ENCODE measurements at places on chromosomes 12 and 14.

GRCh38 chr12:89597210-89597609 is 71.4 kb upstream of the POC1B start:
- no peak for DNase-seq

- DNase-seq = no peak
Observed at GRCh38 chr12:115752156-115752555, 525.3 kb downstream of the MED13L start.

- no peak for DNase-seq
Observed at GRCh38 chr14:99230208-99231151, 41.5 kb downstream of the BCL11B start.

DNA sequence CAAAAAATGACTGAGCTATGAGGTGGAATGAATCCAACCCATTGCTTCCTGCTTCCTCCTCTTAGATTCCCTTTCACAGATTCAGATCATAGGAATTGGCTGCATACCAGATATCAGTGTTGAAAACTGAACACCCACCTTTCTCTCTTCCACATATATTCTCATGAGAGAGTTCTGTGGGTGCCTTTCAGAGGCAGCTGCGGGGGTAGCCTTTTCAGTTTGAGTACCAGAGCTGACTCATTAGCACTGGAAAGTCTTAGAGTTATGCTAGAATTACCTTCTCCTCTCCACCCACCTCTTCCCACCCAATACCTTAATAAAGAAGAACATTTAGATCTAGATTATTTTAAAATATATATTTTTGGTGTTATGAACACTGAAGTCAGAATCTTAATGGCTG is 495.4 kb upstream of the SEL1L start:
- DNase-seq = no peak

DNA sequence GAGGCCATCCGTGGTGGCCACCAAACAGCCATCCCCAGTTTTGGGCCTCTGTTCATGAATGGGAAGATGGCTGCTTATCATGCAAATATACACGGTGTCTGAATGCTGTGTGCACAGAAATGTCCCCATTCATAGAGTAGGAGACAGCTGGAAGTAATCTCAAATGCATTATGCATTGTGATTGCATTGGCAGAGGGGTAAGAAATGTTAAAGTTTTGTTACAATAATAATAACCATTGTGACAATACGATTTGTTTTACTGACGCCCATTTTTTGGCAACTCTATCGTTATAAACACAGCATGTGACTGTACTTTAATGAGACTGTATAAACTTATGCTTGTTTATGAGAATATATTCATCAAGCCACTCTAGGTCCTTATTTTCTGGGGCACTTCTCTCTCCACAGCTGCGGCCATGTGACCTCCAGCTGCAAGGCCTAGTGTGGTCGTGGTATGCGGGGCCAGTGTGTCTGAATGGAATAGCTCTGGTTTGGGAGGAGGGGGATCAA is 474.3 kb downstream of the VRK1 start:
- DNase-seq = no peak

- DNase-seq = no peak
Observed at GRCh38 chr14:91983588-91983987, 36.1 kb upstream of the FBLN5 start.

- no peak for DNase-seq
Observed at GRCh38 chr12:128570191-128571065, 253.3 kb downstream of the SLC15A4 start.

GRCh38 chr14:51596488-51597117 is 55.1 kb upstream of the FRMD6 start:
- DNase-seq = no peak

- no peak for DNase-seq
Observed at GRCh38 chr12:118846416-118846815, 134.9 kb upstream of the SRRM4 start.

DNA sequence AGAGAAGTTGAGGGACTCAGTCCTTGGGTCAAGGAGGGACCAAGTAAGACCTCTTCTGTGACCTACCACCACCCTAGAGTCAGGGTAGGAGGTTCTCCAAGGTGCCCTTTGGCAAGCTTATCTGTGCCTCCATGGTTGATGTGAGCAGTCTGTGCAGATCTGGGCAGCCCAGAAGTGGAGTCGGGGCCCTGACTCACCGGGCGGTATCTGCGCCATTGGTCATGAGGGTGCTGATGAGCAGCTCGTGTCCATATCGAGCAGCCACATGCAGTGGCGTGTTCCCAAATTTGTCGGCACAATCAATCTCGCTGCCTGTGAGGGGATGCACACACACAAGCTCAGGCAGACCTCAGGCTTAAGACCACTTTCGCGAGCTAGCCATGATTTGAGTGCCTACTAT is 5.1 kb downstream of the ANKRD52 start:
- no peak for DNase-seq

GRCh38 chr12:98744680-98745079 is 99.6 kb downstream of the APAF1 start:
- DNase-seq = no peak

GRCh38 chr14:64292197-64292596 is 2.0 kb downstream of the ESR2 start:
- no peak for DNase-seq
